Cardiac septum (tissue), 1 donor: ENCODE measurements at places on chromosomes 11 and 22.

DNA sequence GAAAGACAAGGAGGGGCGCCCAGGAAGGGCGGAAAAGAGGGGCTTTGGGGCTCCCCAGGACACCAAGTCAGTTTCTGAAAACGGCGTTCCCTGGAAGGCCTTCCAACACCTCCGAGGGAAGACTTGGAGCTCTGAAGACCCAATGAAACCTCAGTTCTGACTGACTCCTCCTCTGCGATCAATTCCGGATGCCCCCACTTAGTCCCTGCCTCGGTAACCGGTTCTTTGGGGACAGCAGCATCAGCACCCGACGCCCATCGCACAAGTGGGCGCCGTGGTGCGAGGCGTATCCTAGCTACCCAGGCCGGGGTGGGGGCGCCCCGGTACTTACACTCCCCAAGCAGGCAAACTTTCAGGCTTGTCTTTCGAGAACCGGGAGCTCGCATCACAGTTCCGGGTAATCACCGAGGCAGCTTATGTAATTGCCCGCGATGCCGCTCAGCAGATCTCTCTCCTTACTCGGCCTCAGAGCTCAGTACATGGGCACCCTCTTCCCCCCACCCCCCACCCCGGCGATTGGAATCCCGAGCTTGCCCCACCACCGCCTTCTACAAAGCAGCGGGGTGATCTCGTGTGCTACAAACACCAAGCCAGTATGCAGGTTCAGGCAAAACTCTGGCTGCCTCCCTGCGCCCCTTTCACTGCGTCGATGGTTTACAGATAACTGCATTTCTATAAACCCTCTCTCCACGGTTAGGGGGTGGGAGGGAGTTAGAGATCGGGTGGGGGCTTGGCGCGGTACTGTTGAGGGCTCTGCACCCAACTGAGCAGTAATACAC is 2.0 kb downstream of the TENM4 start:
- no peak for DNase-seq

DNA sequence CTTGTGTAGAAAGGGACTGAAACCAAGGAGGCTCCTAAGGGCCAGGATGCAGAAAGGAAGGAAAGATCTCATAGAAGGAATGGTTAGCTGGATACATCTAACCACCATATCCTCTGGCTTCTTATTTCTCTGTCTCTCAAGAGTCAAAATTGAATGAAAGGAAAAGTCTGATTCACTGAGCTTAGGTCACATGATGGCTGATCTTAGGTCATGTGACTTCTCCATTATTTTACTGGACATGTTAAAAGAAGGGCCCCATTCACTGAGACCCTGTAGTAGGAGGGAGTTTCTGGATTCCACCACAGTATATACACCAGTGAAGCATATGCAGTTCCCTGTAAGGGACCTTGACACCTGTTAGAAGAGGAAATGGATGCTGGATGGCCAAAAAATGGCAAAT is 516.6 kb downstream of the NELL1 start:
- no peak for DNase-seq

GRCh38 chr11:112564228-112564955 is 303.7 kb upstream of the PLET1 start:
- no peak for DNase-seq

- no peak for DNase-seq
Observed at GRCh38 chr11:46603704-46604308, 10.0 kb upstream of the AMBRA1 start.

DNA sequence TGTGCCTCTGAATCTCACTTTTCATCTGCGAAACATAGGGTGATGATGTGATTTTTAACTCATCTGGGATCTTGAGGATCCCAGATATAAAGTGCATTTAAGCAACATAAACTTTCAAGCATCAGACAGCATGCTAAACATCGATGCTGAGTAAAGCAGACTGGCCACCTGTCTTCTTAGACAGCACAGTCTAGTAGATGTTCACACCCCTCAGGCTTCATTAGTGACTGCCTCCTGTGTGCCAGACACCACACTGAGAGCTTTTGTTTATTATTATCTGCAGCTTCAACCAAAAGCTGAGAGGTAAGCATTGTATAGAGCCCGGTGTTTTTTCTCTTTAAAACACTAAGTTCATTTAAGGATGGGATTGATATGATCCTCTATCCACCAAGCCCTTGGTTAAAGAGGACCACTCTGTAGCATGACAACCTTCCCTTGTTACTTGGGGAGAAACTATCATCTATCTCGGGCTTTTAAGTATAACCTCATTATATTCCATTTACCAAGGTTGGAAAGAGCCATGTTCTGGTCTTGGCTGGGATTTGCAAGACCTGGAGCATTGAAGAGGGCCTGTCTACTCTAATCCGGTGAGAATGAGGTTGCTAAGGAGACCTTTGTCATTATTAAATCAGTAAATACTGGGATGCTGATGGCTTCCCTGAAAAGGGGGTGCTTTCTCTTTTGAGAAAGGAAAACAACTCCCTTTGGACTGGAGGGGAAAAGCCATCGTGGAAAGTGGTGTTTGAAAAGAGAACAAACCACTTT is 114.2 kb upstream of the SEZ6L start:
- DNase-seq, result no peak

- DNase-seq, result peak; percentile 71
Observed at GRCh38 chr11:47667135-47667534, 24.8 kb upstream of the MTCH2 start.
